ENCODE measurements at places on chromosomes 6 and 20.

GRCh38 chr6:146938266-146938665 lies 266.0 kb upstream of the STXBP5 start:
- no peak for DNase-seq

DNA sequence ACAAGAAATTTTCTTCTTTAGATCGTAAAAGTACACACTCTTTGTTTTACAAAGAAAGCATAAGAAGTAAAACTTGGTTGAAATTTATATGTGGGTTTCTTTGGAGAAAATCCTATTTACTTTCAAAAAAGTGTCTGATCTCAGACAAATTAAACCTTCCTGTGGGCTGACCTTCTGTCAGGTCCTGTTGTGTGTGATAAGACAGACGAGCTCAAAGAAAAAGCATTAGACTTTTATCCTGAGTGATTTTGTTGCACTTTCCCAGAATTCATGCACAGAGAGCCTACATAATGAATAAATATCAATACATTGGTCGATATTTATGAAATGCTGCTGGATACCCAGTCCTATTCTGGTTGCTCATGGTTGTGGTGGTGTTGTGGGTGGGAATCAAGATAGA lies 302.1 kb upstream of the SYNCRIP start:
- no peak for DNase-seq

DNA sequence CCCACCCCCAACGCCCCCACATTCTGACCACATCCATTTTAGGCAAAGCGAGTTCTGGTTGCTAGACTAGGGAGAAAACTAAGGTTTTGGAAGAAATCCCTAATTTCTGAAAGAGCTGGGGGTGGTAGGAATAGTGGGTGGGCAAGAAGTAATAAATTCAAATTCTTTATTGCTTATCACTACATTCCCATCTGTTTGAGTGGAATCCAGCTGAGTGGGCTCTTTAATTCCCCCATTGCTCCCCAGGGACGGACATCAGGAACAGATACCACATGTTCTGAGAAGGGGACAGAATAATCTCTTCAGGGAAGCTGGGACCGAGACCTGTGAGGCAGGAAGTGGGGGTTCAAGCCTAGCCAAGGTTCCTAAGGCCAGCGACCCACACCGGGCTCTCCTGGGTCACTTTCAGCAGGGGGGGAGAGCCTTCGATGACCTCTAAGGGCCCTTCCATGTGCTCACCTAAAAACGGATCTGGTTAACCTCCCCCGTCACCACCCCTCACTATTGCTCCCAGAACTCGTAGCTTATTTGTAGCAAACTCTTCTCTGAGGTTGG lies 42.3 kb upstream of the MRPS10 start:
- DNase-seq, result peak; percentile 66

DNA sequence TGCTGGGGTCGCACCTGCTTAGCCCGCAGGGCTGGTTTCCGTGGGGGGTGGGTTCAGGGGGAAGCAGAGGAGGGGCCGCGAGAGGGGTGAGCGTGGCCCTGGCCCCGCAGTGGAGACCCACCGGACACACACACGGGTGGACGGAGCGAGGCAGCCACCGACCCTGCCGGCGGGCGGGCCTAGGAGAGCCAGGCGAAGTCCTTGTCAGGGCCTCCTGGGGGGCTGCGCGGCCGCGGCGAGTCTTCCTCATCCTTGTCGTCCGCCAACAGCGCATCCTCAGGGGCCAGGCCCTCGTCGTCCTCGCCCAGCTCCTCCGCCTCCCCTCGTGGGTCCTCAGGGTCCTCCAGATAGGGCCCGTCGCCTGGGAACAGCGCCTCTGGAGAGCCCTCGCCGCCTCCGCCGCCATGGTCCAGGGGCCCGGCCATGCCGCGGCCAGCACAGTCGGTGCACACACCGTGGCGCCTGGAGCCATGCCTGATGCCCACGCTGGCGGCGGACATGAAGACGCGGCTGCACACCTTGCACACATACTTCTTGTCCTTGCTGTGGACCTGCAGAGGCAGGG lies 7.3 kb downstream of the SLC2A4RG start:
- no peak for DNase-seq

DNA sequence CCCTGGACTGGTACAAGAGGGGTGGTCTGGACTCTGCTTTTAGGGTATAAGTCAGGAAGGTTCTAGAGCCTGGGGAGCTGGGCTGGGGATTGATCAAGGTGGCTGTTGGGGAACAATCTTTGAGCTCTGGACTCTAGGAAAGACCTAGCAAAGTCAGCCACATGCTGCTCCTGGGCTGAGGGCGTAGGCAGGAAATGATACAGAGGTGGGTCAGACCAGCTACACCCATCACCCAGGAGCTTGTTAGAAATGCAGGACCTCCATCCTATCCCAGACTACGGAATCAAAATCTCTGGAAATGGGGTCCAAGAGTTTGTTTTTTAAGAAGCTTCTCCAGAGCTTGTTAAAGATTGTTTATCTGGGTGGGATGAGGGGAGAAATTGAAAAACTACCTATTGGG lies 9.4 kb downstream of the ADTRP start:
- DNase-seq, result no peak

DNA sequence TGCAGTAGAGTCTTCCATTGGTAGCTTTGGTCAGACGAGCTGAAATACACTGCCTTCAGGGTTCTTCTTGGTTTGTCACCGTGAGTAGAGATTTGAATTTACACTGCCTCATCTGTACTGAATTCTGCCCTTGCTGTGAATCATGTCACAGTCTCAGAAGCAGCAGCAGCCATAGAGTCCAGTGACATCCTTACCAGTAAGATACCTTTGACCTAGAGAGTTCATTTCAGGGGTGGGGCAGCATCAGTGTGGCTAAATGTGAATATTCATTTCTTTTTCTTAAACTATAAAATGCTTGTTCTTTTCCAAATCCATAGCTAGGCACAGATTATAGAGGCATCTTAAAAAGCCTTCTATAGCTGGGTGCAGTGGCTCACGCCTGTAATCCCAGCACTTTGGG lies 150.8 kb upstream of the AKAP12 start:
- DNase-seq, result no peak

- no peak for DNase-seq
Observed at GRCh38 chr20:62716198-62716940, 7.7 kb downstream of the NTSR1 start.

DNA sequence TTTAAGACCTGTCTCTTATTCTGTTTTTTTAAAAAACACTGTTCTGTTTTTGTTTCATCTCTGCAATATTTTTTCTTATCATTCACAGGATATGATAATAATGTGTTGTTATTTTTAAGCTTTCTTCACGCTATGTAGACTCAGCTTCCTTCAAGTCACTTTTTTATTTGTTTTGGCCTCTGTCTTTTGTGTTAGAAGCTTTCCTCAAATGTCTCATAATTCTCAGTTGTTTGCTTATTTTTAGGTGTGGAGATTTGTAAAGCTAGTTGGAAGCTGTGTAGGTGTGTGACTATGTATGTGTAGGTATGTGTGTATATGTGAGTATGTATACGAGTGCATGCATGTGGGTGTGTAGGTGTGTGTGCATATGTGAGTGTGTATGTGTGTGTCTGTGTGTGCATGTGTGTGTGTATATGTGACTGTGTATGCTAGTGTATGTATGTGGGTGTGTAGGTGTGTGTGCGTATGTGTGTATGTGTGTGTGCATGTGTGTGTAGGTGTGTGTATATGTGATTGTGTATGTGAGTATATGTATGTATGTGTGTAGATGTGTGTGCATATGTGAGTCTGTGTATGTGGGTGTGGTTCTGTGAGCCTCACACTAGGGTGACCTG lies 16.3 kb upstream of the VEGFA start:
- no peak for DNase-seq

DNA sequence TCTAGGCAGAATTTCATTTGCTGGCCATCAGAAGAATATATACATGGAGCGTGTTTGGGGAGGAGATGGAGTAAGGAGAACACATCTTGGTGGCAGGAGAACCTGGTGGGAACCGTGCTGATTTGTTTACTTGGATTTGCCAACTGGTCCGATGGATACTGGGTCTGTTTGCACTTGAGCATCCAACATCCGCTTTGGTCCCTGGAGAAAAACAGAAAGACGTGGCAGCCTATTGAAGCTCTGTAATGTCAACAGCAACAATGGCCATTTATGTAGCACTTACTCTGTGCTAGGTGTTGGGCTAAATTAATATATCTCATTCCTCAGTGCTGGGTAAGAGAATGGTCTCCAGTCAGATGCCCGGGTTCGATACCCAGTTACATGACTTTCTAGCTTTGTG lies 125.6 kb downstream of the BCAS1 start:
- no peak for DNase-seq

DNA sequence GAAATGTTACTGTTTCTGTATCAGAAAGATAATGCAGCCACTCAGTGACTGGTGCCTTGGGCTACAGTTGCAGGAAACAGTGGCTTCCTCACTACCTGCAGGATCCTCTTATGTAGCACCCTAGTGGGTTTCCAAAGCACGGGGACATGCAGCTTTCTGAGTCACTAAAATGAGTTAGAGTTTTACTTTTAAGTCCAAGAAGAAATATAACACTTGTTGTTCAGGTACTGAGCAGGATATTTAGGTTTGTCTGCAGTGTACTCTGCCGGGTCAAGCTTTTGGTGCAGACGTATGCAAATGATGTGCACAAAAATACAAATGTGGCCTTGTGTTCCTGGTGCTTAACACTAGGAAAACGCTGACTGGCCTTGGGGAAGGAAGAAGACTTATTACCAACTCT lies 22.0 kb downstream of the ACSS1 start:
- no peak for DNase-seq

- no peak for DNase-seq
Observed at GRCh38 chr6:3862038-3862437, 12.9 kb downstream of the FAM50B start.

- DNase-seq, result no peak
Observed at GRCh38 chr6:14765721-14766390, 480.0 kb upstream of the JARID2 start.

DNA sequence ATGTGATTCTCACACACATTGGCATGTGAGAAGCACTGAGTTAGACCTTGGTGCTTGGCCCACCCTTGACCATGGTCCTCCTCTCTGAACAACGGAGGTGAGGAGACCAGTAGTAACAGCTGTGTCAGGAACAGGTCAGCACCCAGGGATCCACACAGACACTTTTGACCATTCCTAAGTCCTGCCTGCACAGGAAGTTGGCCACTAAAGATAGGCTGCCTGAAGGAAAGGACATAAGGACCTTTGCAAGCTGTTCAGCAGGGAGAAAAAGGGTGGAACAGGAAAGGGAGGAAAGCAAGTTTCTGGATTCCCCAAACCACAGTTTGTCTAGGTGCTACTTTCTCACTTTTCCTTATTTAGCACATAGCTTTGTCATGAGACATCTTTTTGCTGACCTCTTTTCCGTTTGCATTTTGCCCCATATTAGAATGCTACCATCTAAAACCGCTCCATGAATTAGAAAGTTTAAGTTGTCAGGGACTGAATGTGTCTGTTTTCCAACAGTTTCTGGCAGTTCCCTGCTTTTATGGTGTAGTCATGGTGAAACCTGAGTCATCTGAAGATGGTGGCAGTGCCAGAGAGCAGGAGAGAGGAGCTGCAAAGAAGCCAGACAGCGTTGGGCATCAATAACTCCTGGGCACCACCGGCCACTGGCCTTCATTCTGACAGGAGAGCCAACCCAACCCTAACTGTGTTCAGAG lies 1.1 kb upstream of the CD109 start:
- no peak for DNase-seq

DNA sequence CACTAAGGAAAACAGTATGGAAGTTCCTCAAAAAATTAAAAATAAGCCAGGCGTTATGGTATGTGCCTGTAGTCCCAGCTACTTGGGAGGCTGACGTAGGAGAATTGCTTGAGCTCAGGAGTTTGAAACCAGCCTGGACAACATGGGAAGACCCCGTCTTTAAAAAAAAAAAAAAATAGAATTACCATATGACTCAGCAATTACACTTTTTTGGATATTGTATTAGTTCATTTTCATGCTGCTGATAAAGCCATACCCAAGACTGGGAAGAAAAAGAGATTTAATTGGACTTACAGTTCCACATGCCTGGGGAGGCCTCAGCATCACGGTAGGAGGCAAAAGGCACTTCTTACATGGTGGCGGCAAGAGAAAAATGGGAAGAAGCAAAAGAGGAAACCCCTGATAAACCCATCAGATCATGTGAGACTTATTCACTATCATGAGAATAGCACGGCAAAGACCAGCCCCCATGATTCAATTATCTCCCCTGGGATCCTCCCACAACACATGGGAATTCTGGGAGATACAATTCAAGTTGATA lies 10.8 kb upstream of the SMIM29 start:
- DNase-seq, result no peak

GRCh38 chr6:118509009-118509617 lies 39.0 kb upstream of the PLN start:
- DNase-seq, result peak; percentile 71

- DNase-seq, result no peak
Observed at GRCh38 chr20:58700823-58701222, 8.2 kb downstream of the NPEPL1 start.

- DNase-seq, result no peak
Observed at GRCh38 chr20:45283551-45284057, 23.0 kb upstream of the RBPJL start.

DNA sequence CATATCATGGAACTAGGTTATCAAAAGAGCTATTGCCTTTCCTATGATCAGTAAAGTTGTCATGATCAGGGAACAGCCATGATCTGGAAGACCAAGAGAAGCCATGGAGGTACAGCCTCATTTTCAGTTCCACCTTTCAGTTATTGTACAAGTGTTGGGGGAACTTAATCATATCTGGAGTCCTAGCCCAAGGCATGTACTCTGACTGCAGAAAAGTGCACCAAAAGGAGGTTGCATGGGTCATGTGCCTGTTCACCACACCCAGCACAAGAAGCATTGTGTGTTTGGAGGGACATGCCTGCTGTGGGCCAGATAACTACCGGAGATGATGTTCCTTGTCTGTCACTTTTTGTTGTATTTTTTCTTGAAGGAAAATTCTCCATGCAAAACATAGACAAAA lies 185.8 kb upstream of the MAN1A1 start:
- DNase-seq, result peak; percentile 42

GRCh38 chr20:10563935-10564492 lies 109.8 kb downstream of the JAG1 start:
- DNase-seq, result no peak

GRCh38 chr20:52959125-52959524 lies 13.0 kb upstream of the TSHZ2 start:
- DNase-seq, result peak; percentile 94

GRCh38 chr20:46283426-46284039 lies 24.8 kb downstream of the CDH22 start:
- no peak for DNase-seq

GRCh38 chr20:25126204-25127029 lies 44.5 kb upstream of the VSX1 start:
- no peak for DNase-seq

DNA sequence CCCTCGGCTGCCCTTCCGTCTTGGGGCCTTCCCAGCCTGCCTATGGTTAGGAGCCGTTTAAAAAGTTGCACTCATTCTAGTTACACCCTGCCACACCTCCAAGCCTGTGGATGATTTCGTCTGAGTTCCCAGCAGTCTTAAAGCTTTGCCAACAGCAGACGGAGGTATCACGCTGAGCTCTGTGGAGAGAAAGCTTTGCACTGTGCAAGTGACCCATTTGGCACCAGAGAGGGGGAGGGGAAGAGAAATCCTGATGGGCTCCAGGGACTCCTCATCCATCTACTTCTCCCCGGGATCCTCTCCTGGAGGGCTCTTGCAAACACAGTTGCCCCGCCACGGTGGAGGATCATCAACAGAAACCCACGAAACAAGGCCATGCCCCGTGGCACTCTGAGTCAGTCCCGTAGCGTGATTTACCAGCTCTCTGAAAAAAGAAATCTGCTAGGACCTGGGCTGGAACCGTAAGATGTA lies 98.8 kb upstream of the CITED2 start:
- DNase-seq, result peak; percentile 87
